Suppressor macrophage treated with lipopolysaccharide for 1 hour (primary cell): ENCODE measurements at places on chromosomes 6 and 20.
A peak's percentile ranks its signal among the peaks of the same experiment; 100 is the strongest.

- no peak for DNase-seq
These were observed 60.8 kb downstream of the STX11 start for GRCh38 chr6:144211160-144211559.

GRCh38 chr6:43336382-43336781 is 27.8 kb upstream of the CRIP3 start:
- no peak for DNase-seq

GRCh38 chr6:13496513-13497190 is 9.3 kb upstream of the GFOD1 start:
- DNase-seq: peak; percentile 73

DNA sequence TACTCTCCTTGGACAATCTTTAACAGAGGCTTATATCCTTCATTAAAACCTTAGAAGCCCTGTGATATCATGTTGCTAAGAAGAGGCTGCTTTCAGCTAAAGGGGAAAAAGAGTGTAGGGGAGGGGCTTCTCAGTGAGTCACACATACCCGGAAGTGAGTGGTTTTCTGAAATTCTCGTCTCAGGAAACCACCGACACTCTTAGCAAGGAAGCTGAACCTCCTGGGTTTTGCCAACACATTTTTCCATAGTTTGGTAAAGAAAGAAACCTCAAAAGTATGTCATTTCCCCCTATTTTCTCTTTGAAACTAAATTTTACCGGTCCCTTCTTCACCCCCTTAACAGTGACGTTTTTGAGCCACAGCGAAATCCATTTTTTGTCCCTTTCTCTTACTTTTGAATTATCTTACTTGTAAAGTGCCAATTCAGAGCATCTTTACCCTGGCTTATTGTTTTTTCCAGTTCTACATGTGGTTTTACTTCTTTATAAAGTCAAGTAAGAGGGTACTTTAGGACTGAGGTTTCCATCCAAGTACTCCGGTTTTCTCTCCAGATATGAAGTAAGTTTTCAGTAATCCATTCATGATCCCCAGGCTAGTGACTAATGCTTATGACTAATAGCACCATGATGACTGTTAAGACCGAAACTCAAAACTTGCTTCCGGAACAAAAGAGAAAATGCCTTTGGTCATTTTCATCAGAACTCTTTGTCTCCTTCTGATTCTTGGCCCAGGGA is 219.3 kb downstream of the ARHGAP18 start:
- DNase-seq: peak; percentile 97

GRCh38 chr20:15475483-15475882 is 1097.8 kb downstream of the KIF16B start:
- peak; percentile 41 for DNase-seq

- DNase-seq: no peak
These were observed 78.5 kb upstream of the AHI1 start for GRCh38 chr6:135576055-135576454.

GRCh38 chr6:33952016-33952415 is 148.2 kb upstream of the MLN start:
- DNase-seq: no peak

- peak; percentile 26 for DNase-seq
These were observed 67.4 kb upstream of the BMP2 start for GRCh38 chr20:6699921-6700562.

DNA sequence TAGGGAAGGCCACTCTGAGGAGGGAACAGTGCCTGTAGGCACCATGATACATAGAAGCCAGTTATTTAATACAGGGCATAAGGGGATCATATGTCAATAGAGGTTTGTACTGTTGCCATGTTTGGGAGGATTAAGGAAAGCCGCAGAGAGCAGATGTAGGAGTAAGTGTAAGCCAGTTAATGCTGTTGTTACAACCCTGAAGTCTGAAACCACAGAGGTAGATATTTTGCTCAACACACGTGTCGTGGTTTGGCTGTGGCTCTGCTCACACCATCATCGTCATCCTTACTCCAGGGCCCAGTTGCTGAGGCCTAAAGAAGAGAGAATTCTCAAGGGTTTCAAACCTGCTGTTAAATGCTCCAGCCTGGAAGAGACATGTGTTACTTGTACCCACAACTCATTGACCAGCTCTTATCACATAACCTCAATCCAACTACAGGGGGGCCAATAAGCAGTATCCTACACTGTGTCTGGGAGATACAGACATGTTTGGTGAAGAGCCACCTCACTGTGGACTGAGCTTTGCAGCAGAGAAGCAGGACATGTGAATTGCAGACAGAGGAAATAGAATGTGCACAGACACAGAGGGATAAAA is 31.0 kb upstream of the PSMF1 start:
- DNase-seq: no peak

DNA sequence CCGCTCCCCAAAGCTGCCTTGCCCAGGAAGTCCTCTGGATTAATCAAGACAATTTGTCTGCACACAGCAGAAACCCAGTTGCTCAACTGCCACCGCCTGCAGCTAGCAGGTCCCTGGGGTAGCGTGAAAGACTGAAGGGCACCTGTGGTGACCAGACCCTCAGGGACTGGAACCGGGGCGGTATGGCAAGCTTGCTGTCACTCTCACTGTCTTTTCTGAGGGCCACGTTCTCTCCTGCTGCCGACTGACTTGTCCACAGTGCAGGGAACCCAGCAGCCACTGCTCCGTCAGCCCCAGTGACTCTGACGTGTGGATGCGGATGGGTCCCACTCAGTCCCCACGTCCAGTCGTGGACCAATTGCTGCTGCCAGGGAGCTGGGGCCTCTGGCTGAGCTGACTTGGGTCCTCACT is 72.8 kb upstream of the PMEPA1 start:
- no peak for DNase-seq

- DNase-seq: no peak
These were observed 146.4 kb downstream of the RPS12 start for GRCh38 chr6:132960720-132961119.

DNA sequence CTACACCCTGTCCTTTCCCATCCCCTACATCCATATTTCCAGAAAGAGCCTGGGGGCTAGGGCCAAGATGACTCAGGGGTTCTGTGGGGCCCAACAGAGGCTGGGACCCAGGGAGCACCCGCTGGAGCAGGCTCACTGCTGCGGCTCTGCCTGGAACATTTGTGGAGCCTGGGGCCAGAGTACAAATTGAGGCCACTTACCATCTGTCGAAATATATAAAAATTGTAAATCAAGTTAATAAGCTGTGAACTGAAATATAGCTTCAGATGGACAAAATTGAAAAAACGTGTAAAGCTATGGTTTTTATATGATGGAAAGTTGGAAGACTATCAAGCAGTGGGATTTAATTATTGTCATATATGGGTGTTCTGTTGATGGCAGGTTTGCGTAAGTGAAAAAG is 82.9 kb upstream of the ATXN1 start:
- no peak for DNase-seq

- no peak for DNase-seq
These were observed 121.6 kb upstream of the LGSN start for GRCh38 chr6:63441266-63441956.

GRCh38 chr6:138598562-138599173 is 99.4 kb upstream of the NHSL1 start:
- no peak for DNase-seq

- DNase-seq: no peak
These were observed 162.5 kb downstream of the VEGFA start for GRCh38 chr6:43932259-43933147.

- DNase-seq: no peak
These were observed 10.9 kb downstream of the IFNGR1 start for GRCh38 chr6:137208279-137208678.
